ENCODE measurements at places on chromosomes 5 and 9.

- DNase-seq = no peak
Observed at GRCh38 chr5:143437666-143438273, 34.3 kb upstream of the NR3C1 start.

GRCh38 chr9:127896395-127897192 is 2.8 kb downstream of the ST6GALNAC6 start:
- DNase-seq = no peak

- no peak for DNase-seq
Observed at GRCh38 chr9:130623466-130623865, 40.9 kb upstream of the PRDM12 start.

- no peak for DNase-seq
Observed at GRCh38 chr5:90824436-90824835, 265.8 kb downstream of the ADGRV1 start.

DNA sequence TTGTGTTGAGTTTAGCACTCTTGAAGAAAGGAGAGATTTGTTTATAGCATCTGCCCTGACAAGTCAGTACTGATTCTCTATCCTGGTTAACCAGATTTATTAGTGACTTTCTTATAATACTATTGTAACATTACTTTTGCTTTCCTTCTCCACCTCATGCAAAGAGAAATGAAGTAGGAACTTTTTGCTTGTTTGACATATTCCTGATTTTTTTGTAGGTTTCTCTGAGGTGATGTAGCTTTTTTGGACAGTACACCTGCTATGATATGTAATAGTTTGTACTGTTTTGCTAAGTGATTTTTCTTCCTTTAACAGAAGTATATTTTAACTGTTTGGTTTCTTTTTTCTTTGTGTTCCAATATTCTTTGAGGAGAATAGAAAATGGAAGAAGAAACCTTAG is 117.7 kb downstream of the ZCCHC7 start:
- no peak for DNase-seq

DNA sequence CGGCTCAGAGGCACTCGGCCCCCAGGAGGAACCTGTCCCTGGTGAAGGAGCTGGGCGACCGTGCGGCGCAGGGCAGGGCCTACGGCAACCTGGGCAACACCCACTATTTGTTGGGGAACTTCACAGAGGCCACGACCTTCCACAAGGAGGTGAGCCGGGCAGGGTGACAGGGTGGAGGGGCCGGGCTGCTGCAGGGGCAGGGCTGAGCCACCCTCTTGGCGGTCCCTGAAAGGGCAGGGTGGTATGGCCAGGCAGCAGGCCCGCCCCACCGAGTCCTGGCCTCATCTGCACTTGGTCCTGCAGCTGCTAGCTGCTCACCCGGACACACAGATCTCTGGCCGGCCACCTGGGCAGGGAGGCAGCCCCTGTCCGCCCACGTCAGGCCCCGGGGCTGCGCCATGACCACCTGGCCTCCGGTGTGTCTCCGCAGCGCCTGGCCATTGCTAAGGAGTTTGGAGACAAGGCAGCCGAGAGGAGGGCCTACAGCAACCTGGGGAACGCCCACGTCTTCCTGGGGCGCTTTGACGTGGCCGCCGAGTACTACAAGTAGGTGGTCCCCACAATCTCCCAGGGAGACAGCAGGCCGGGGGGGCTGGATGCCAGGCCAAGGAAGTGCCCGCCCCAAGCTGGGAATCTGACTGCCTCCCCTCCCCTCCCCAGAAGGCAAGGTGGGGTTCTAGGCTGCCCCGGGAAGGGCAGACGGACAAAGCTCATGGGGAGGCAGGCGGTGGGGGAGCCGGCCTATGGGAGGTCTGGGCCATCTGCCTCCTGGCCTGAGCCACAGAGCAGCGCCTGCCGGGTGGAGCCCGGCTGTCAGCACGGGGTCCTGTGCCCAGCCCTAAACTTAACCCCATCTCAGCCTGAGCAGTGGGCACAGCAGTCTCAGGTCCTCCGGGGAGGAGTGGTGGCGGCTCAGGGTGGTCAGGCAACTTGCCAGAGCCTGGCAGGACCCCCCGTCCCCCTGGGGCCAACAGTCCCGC is 10.4 kb downstream of the GPSM1 start:
- DNase-seq = no peak

- peak; percentile 81 for DNase-seq
Observed at GRCh38 chr5:41763081-41763480, 107.1 kb downstream of the OXCT1 start.

DNA sequence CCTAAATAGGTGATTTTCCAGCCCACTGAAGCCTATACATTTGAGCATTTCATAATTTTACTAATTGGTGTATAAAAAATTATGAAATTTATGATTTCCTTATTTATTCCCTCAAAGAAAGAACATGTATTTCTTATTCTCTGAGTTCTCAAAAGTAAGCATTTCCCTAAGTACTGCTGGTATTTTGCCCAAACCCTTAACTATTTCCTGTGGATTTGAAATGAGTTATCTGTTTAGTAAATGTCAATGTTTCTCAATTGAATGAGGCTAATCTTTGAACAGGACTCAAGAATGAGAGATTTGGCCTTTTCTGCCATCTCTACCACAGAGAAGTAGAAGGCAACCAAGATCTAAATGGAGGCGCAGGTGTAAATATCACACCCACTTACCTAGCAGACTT is 751.7 kb downstream of the TLE1 start:
- no peak for DNase-seq
